ENCODE measurements at places on chromosomes 7 and 10.

GRCh38 chr10:69232252-69232651, 12.1 kb downstream of the HKDC1 start:
- peak; percentile 67 for DNase-seq

GRCh38 chr10:51501396-51501795, 198.0 kb downstream of the CSTF2T start:
- DNase-seq: no peak

- DNase-seq: no peak
Measured at GRCh38 chr10:50211670-50212069, 39.6 kb downstream of the ASAH2 start.

DNA sequence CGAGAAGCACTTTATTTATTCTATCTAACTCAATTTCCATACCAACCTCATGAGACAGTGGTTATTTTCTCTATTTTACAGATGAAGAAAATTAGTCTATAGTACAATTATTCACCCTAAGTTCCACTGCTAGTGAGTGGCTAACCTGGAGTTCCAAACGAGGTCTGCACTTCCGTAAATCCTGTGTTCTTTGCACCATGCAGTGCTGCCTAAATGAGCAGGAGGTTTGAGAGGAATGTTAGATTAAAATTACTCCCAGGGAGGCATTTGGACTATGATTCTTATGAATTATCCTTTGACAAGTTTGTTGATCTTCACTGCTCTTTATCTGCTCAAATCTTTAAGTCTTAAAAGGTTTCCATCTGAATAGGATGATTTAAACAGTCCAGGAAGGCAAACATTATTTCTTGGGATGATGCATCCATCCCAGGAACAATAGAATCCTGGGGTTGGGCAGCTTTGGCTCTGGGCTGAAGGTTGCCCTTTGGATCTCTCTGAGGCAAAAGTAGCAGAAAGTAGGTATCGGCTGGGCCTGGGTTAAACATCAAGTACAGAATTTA, 400.8 kb downstream of the REEP3 start:
- DNase-seq: no peak

- no peak for DNase-seq
Measured at GRCh38 chr7:145398758-145399157, 562.9 kb upstream of the TPK1 start.

DNA sequence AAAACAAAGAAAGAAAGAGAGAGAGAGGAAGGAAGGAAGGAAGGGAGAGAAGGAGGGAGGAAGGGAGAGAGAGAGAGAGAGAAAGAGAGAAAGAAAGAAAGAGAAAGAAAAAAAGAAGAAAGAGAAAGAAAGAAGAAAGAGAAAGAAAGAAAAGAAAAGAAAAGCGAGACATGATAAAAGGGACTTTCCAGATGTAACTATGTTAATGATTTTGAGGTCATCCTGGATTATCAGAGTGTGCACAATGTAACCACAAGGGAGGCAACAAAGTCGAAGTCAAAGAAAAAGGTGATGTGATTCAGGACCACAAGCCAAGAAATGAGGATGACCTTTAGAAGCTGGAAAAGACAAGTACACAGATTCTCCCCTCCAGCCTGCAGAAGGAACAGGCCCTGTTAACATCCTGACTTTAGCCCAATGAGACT, 48.9 kb upstream of the PAX2 start:
- DNase-seq: peak; percentile 92

DNA sequence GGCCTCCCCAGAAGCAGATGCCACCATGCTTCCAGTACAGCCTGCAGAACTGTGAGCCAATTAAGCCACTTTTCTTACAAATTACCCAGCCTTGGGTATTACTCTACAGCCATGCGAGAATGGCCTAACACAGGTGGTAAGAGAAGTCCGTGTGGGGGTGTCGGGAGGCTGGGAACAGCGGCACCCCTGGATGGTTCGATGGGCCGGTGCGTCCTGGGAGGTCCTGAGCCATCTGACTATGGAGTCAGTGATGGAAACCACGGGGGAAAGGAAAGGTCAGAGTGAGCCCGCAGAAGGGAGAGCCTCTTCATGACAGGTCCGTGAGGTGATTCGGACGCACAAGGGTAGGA, 2.5 kb upstream of the PTPRN2 start:
- no peak for DNase-seq

DNA sequence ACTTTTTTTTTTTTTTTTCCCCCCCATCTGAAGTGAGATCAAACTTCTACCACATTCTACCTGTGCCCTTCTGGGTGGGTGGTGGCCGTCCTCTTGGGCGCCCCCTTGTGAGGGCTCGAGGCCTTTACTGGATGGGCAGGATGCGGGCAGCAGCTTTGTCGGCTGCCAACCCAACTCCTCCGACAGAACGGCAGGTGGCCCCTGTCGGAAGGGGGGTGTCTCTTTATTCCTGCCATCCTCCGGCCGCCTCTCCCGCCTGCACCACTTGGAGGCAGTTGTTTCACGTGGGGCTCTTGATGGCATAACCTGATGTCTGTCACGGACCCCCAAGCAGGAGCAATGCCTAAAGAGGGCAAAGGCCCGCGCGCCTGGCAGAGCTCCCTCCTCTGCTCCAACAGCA, 31.0 kb downstream of the AMZ1 start:
- DNase-seq: no peak

DNA sequence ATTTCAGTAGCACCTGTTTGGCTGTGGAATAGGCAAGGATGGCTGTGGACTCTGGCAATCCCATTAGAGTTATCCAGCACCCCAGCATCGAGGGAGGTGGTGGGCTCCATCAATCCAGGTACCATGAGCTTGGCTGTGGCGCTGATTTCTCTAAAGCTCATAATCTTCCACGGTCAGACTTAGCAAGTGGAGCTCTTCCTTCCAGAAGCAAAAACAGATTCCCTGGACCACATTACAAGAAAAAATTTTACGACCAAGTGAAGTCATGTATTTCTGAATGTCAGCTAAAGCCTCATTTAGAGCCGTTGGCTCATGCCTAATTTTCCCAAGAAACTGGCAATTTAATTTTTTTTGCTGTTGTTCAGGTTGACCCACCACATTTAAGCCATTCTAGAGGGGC, 135.1 kb downstream of the CELF2 start:
- no peak for DNase-seq

DNA sequence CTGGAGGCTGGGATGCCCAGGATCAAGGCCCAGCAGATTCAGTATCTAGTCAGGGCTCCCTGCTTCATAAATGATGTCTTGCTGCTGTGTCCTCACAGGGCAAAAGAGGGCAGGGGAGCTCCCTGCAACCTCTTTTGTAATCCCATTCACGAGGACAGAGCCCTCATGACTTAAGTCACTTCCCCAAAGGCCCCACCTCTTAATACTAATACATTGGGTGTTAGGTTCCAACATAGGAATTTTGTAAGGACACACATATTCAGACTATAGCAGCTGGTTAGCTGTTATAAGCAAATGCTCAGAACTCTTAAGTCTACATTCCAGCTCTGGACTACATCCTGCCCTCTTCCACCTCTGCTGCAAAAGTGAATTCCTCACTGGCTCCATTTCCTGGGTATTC, 63.0 kb downstream of the VOPP1 start:
- no peak for DNase-seq

DNA sequence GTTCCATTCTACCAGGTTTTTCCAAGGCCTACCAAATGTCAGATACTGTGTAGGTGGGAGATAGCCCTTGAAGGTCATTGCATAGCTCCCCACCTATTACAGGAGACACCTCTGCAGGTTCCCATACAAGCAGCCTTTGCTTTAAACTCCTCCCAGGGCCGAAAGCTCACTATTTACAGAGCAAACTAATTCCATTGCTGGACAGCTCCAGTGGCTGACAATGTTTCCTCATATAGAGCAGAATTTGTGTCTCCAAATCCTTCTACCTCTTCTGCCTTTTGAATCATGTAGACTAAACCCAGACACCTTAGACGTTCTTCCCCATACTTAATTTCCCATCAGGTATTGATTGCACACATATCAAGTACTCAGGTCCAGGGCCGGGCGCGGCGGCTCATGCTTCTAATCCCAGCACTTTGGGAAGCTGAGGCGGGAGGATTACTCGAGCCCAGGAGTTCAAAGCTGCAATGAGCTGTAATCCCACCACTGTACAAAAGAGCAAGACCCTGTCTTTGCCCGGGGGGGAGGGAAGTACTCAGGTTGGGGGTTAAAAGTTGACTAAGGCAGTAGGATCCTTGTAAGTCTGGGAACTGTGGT, 2.1 kb downstream of the CNNM1 start:
- DNase-seq: no peak

- DNase-seq: no peak
Measured at GRCh38 chr7:32289651-32290414, 200.3 kb downstream of the LSM5 start.

- peak; percentile 79 for DNase-seq
Measured at GRCh38 chr10:113045147-113046055, 95.4 kb downstream of the TCF7L2 start.

DNA sequence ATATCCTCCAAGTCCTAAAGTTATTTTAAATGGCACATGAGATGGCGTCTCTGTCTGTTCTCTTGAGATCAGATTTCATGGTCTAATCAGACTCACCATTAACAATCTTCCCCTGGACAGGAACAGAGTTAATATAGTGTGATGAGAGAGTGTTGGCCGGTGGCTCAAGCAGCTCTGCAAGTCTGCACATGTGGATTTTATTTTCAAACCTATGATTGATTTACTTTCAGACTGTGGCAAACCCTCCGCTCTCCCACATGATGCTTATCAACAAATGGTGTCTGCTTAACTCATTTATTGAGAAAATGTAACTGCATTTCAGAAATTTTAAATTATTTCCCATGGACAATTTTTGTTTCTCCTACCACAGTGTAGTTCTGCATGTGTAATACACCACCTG, 46.5 kb upstream of the HGF start:
- no peak for DNase-seq

- DNase-seq: no peak
Measured at GRCh38 chr10:95306851-95307250, 16.0 kb upstream of the PDLIM1 start.

DNA sequence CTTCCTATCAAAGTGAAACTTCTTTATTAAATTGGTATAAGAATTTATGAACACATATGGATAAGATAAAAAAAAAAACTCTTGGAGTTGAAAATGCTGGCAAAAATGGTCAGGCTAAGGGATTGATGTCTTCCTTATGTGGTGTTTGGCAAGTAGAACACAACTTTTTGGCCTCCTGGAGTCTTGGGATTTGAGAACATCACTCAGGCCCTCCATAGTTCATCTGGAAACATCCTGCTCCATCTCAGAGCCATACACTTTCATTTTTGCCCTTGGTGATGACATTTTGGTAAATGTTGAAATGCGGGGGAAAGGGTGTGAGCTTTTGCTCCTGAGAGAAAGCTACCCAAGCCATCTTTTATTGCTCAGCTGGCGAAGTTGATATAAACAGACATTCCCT, 27.5 kb upstream of the BTBD16 start:
- DNase-seq: no peak

GRCh38 chr10:132446661-132447445, 49.9 kb downstream of the PWWP2B start:
- peak; percentile 69 for DNase-seq

DNA sequence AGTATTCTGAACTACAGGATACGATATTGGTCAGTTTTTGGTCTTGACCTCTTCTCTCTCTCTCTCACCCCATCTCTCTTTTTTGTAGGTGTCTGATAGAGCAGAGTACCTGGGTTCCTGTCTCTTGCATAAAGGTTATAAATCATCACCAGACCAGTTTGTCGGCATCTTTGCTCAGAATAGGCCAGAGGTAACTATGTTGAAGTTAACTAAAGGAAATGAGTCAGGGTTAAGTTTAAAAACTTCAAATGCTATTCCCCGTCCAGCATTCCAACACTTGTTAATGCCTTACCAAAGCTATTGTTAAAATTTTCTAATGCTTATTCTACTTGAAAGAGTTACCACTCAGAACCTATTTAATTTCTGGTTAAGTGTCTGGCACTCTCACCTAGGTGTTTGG, 30.7 kb downstream of the ACSL5 start:
- peak; percentile 23 for DNase-seq

DNA sequence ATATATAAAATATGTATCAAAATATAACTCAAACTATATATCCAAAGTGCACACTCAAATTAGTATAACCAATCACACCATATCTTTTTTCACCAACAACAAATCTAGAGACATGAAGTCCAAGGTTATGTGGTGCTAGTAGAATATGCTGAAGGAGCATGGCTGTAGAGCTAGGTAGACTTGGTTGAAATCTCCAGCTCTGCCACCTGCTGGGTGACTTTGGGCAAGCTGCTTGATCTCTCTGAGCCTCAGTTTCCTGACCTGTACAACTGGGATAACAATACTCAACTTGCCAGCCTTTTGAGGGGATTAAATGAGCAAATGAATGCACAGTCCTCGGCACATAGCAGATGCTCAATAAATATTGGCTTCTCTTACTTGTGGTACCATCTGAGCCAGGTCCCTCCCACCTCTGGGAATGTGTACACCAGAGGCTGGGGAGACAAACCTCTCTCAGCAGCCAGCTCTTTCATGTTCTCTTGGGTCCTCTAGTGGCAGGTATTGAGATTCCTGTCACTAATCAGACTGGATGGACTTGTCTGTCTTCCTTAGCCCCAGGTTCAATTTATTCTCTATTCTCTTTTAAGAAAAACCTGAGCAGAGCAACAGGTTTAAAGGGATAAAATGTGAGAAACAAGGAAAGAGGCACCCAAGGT, 94.3 kb upstream of the PDE1C start:
- DNase-seq: peak; percentile 70

DNA sequence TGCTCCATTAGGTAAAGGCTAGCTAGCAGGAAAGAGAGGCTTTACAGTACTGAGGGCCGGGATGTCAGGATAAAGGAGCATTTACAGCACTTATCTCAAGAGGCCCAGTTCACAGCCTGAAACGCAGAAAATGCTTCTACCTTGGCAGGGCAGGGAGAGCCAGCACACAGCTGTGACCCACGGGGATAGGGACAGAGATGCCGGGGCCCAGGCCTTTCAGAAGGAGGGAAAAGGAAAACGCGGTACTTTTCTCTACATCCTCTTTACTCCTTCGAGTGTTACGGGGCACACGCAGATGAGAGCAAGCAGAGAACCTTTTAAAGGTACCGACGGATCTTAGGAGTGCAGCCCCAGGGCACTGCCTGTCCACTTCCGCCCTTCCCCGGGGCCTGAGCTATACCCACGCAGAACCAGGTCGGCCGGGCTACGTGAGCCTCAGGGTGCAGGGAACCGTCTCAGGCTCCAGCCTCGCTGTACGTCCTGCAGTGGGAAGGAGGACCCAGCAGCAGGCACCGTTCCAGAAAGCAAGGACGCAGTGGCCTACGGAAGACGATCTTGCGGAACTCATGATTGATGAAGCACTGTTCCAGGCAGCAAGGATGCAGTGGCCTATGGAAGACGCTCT, 232.3 kb downstream of the ELFN1 start:
- DNase-seq: no peak
